T-helper 2 cell (primary cell): ENCODE measurements at places on chromosomes 11 and 22.

DNA sequence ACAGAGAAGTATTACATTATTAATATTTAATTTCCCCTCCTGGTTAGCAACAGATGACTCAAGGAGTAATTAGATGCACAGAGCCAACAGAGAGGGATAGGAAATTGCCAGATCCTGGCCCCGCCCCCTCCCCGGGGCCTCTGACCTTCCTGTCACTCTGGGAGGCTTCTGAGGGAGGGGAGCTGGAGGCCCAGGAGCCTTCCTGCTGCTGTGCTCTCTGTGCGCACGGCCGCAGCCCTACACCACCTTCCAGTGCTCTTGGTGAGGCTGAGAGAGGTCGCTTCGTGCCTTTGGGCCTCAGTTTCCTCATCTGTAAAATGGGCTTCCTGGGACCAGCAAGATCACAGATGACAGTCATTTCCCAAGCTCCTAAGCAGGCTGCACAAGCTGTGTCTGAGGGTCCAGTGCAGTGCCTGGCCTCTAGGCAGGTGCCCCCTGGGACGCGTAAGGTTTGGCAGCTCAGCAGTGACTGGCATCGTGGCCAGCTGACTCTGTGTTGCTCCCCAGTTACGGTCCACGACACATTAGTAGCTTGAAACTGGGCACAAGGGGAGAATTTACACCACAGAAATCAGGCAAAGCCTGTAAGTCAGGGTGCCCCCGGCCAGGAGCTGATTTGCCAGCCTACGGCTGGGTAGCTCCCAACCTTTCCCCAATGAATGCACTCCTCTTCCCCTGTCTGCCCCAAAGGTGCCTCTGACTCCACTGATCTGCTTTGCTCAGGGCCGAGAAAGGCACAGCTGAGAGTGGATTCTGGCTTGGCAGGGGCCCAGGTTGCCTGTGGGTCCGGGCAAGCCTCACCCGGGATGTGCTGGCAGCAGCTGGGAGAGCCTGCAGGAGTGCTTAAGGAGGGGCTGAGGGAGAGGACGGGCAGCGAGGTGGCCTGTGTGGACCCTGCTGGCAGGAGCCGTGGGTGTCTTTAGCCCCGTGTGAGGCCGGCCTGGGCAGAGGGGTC lies 2.3 kb downstream of the ADORA2A start:
- no peak for DNase-seq

DNA sequence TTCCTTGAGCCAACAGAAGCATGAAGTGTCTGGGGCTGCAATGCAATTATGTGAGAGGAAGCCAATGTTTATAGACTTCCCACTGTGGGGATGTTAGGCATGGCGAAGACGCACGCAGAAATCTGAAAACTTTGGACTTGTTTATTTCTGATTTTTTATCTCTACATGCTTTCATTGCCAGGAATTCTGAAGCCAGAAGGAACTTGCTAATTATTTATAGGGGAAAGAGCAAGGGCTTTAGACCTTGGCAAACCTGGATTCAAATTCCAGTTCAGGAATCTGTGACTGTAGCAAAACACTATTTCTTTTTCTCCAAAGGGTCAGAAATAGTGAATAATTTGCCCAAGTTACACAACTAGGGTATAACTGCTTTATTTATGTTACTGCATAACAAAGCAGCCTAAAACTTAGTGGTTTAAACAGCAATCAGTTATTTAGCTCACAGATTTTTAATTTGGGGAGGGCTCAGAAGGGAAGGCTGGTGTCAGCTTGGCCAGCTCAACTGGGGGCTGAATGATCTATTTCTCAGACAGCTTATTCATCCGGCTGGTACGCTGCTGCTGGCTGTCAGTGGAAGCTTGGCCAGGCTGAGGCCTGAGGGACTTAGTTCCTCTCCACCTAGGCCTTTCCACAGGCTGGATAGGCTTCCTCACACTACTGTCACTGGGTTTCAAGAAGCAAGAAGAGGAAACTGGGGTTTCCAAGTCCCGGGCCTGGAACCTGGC lies 1.9 kb upstream of the OR6Q1 start:
- DNase-seq, result no peak

GRCh38 chr11:115226556-115226955 lies 277.7 kb downstream of the CADM1 start:
- no peak for DNase-seq

DNA sequence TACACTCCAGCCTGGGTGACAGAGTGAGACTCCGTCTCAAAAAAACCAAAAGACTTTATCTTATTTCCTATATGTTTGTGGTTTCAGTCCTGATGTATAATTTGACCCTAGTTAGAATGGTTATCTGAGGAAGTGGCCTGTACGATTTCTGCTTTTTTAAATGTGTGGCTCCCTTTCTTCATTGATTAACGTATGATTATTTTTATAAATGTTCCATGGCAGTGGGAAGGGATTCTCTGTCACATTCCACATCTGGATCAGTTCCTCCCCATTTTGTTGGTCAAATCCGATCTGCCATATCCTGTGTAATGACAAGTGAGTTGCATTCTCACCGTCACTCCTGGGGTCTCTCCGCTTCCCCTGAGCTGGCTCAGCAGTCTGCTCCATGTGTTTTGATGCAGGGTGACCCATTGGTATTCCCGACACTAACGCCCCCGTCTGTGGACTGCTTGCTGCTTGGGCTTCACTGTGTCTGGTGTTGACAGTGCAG lies 20.3 kb downstream of the NEAT1 start:
- no peak for DNase-seq

GRCh38 chr11:106983261-106983660 lies 35.0 kb downstream of the GUCY1A2 start:
- no peak for DNase-seq

GRCh38 chr11:34259087-34259486 lies 98.7 kb downstream of the ABTB2 start:
- no peak for DNase-seq

DNA sequence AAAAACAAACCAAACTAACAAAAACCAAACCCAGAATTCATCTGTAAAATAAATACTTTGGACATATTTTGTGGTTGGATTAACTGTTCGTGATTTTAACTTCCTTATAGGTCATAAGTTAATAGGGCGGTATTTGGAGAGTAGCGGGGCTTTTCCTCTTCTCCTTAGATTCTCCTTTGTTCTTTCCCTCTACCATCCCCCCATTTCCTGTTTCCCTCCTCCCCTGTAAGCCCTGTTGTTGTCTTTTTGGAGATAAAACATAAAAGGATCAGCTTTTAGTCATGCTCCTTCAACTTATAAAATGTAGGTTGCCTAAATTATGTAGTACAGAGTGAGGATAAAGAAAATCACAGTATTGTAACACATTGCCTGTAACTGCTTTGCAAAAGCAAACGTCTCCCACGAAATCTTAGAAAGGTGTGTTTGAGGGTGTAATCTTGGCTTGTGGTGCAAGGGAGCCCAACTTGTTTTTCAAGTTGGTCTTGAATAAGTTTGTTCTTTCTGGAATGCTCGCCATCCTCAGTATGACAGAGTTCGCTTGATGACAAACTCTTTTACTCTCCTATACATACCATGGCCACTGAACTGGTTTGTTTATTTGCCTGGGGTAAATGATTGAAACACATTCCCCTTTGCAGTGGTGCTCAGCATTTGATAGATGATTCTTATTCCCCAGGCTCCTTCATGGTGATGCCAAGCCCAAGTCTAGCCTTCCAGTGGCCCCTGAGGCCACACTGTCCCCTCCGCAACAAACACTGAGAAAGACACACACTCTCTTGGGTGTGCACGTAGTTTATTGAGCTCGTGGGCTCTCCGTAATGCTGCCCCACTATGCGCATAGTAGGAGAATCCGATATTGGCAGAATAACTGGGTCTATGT lies 49.4 kb downstream of the TEAD1 start:
- DNase-seq, result no peak

GRCh38 chr11:64916775-64917662 lies at the start of gene ATG2A:
Gene ATG2A, minus strand, starts transcription at chr11:64917209. Its CDS starts 74 bp downstream, at chr11:64917135.
- peak; percentile 96 for DNase-seq

DNA sequence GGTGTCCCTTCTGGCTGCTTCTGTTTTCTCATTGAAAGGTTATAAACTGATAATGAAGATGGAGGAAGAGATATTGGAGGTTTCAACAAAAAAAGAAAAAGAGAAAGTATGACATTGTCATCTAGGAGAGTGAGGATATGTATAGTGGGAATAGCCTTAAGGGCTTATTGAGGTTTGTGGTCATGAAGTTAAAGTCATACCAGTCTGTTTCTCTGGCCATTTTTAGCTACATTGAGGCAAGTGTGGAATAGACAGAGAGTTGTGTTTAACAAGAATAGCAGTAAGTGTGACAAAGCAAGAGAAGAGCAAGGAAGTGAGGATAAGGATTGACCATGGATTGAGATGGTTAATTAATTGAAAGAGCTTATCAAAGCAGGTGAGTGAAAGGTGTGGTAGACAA lies 110.4 kb downstream of the ELP4 start:
- peak; percentile 4 for DNase-seq

- no peak for DNase-seq
Measured at GRCh38 chr11:19428206-19429002, 187.7 kb upstream of the E2F8 start.

DNA sequence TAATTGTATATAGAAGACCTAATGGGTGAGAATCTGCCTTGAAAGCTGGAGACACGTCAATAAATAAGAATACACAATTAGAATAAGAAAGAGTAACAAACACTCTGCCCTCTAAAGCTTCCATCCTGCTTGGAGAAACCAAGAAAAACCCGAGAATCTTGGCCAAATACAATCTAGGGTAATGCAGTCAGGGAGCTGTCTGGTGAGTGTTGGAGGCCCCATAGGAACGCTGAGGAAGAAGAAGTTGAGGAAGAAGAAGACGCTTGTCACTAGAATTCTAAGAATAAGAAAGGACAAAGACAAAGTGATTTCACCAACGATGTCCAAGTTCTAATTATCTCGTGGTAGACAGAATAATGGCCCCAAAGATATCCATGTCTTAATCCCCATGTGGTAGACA lies 4485.9 kb upstream of the OR11H1 start:
- DNase-seq, result no peak
